SJSA1 (cell line): ENCODE measurements at places on chromosomes 3 and 15.

GRCh38 chr3:172448661-172449465 lies 607 bp upstream of the GHSR start:
- DNase-seq = no peak

GRCh38 chr3:120526011-120526870 lies 69.9 kb upstream of the NDUFB4 start:
- DNase-seq = no peak

- DNase-seq = no peak
These were observed 143.9 kb upstream of the LIPC start for GRCh38 chr15:58287891-58288290.

DNA sequence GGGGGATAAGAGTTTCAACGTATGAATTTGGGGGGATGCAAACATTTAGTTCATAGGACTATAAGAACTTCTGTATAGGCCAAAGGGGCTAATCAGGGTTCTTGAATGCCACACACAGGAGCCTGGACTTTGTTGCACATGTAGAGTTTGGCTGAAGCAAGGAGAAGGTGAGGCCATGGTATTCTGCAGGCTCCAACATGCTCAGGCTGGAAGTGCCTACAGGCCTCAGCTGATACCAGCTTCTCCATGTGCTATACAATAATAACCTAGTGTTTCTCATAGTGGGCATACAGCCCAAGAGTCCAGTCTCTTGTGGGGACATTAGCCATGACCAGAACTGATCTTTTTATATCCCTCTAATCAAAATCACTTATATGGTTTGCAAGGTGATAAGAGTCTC lies 399.7 kb upstream of the MCTP2 start:
- no peak for DNase-seq

DNA sequence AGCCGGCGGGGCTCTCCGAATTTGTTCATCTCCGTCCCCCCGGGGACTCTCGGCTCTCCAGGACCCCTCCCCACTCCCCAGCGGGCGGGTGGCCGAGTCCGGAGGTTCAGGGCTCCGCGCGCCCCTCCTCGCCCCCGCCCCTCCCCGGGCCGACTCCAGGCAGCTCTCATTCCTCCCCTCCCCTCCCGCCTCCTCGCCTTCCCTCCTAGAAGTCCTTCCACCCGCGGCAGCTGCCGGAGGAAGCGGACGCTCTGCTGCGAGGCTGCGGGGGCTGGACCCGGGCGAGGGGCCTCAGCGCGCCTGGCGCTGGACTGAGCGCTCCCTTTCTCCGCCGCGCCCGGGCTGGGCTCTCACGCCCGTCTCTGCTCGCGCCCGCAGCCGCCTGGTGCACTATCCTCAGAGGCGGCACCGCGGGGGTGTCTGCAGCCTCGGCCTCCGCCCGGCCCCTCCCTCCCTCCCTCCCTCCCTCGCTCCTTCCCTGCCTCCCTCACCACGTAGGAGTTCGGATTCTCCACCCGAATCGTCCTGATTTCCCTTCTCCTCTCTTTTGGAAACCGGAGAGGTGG lies at the start of gene ROBO2:
ROBO2 (plus strand) TSS at position 494 of the 566 bp plus-strand sequence. CDS start 687 bp downstream, outside the sequence.
- no peak for DNase-seq

- DNase-seq = no peak
These were observed 32.1 kb upstream of the C3orf38 start for GRCh38 chr3:88117683-88118082.

GRCh38 chr3:4241595-4242170 lies 61.5 kb upstream of the SETMAR start:
- DNase-seq = no peak

GRCh38 chr3:3683261-3683660 lies 116.0 kb upstream of the LRRN1 start:
- DNase-seq = no peak

GRCh38 chr15:45274636-45275380 lies 22.8 kb downstream of the SLC28A2 start:
- DNase-seq = no peak

GRCh38 chr3:125059488-125060245 lies 3.9 kb upstream of the HEG1 start:
- DNase-seq = no peak

DNA sequence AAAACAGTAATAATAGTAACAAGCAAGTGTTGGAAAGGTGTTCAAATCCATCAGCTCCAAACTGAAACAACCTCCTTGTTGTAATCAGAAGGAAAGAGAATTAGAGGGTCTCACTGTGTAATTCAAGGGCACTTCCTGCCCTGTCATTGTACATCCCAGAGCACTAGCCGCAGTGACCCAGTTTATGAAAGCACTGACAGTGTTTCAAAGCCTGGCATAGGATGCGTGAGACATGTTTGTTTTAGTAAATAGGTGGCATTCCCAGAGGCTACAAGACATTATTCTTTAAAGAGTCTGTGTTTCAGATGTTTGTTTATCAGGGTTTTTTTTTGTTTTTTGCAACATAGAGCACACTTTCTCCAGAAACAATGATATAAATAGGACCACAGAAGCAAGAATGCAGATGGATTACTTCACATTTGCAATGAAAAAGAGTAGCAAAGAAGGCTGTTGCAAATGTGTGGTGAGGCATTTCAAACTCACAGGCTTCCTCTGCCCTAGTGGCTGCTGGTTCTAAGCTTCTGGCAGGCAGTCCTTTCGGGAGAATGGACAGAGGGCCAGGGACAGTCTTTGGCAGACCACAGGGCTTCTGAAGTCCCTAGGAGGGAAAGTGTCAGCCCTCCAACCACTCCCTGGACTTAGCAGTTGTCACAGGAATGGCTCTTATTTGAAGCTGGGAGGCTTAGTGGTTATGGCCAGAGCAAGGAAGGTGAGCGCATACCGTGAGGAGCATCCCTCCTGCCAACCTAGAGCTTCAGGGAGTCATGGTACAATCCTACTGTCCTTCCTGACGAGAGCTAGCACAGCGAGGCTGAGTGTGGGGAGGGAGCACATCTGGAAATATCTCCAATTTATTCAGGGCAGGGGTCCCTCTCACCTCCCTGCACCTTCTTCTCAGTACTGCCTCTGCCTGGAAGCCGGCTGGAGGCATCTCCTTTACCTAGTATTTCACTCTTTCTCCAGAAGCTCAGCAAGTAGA lies 31.4 kb upstream of the TIPARP start:
- no peak for DNase-seq

GRCh38 chr3:63949005-63949404 lies 36.8 kb upstream of the SCAANT1 start:
- no peak for DNase-seq

DNA sequence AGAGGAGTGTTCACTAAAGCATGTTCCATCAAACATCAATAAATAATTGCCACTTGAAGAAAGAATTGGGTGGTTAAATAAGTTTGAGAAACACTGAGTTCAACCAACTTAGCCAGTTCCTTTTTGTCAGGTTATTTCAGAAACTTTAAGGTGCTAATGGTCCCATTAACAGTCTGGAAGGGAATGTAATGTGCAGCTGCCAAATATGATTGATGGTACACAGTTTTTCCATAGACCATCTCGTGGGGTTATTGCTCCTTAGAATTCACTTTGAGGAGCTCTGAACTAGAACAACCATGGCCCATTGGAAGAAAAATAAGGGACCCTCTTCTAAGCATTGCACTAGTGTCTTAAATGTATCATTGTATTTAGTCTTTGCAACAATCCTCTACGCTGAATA lies 185.8 kb upstream of the NR2F2 start:
- DNase-seq = no peak

DNA sequence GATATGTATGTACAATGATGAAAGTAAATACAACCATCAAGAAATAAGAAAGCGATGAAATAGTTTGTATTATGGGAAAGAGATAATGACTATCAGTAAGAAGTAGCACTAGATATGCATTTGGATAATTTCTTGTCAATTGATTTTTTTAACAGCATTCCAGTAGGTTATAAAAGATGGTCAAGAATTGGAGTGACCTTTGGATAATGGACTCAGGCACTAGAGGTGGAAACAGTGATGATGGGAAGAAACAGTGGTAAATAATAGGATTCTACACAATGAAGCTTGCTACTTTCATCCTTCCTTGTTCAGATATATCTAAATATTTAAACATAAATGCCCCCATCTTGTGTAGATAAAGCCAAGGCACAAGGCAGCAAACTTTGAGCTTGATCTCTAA lies 101.4 kb downstream of the GBE1 start:
- no peak for DNase-seq

DNA sequence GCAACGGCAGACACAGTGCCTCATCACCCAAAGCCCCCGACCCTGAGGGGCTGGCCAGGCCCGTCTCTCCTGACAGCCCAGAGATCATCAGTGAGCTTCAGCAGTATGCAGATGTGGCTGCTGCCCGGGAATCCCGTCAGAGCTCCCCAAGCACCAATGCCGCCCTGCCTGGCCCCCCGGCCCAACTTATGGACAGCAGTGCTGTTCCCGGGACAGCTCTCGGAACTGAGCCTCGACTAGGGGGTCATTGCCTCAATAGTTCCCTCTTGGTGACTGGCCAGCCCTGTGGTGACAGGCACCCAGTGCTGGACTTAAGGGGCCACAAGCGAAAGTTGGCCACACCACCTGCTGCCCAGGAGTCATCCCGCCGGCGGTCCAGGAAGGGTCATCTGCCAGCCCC lies 8.6 kb upstream of the TEX264 start:
- DNase-seq = no peak

DNA sequence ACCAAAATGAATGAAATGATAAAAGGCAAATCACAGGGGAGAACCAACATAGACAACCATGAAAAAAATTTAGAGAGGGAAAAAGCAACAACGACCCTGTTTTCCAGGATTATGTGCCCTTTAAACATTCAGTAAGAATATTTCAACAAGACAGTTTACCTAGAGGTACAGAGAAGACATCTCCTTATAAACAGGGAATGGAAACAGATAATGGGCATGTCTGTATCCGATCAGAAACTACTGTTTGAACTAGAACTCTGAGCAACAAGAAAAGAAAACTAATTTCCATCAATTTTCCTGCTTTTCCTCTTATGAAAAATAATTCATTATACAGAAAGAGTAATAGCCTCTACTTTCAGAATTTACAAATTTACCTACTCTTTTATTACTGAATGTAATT lies 39.3 kb downstream of the DLG1 start:
- no peak for DNase-seq

DNA sequence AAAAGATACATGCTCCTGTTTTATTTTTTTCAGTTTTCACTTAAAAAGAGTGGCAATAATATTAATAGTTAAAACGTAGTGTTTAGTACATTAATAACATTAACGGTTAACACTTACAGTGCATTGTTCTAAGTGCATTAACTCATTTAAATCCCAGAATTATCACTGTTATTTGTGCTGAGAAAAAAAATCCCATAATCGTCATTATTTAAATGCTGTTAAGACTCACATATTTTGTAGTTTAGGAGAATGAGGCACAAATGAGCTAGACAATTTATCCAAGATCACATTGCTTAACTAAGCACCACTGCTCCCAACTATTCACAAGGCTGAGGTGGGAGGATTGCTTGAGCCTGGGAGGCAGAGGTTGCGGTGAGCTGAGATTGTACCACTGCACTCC lies 34.9 kb downstream of the CHAC1 start:
- no peak for DNase-seq

DNA sequence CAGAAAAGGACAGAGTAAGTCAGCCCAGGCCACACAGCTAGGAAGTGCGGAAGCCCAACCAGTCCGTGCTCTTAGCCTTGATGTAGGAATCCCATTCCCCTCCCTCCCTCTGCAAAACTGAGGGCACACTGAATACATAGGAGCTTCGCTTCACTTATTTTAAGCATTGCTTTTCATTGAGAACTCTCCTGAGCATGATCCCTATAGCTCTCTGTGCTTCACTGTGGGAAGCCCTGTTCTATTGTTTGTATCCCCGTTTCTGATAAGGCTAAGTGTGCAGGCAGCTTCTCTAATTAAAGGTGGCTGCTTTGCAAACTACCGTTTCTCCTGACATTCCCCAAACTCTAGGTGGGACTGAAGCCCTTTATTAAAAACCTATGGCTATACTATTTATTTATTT lies 29.9 kb downstream of the IL5RA start:
- DNase-seq = no peak

- DNase-seq = no peak
These were observed 182.9 kb downstream of the IL5RA start for GRCh38 chr3:2927259-2927658.

GRCh38 chr3:150374975-150375374 lies 33.1 kb upstream of the TSC22D2 start:
- DNase-seq = no peak

- DNase-seq = no peak
These were observed 36.2 kb upstream of the SEC13 start for GRCh38 chr3:10357095-10357494.

- DNase-seq = peak; percentile 63
These were observed 919.3 kb downstream of the TUSC7 start for GRCh38 chr3:117628823-117629291.
